ENCODE measurements at places on chromosomes 5 and 9.
A peak's percentile ranks its signal among the peaks of the same experiment; 100 is the strongest.

DNA sequence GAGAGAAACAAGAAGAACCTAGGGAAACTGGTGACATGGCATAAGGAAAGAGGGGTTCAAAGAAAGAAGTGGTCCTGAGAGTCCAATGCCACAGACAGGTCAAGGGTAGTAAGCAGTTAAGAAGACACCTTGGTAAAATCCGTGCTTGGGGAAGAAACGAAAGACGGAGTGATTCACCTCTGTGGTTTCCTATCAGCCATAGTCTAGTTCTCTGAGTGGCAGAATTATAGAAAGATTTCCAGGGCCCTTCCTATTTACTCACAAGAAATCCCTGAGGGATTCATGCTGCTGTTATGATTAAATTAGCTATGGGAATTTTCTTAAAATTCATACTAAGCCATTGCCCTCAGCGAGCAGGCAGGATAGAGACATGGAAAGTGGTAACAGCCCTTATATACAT, 31.7 kb downstream of the IL33 start:
- no peak for DNase-seq

DNA sequence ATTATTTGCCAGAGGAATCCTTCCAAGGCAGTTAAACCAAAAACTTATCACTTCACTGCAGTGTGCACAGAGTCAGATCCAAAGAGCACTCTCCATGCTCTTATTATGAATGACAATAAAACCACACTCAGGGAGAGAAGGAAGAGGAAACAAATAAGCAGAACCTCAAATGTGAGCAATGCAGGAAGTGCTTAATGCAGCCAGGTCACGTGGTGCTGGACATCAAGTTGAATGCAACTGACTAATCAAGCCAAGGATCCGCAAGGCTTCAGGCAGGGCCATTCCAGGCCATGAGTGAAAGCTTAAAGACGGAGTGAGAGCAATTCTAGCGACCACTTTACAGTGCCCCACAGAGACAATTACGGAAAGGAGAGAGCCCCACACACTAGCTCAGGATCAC, 230.4 kb upstream of the PUM3 start:
- no peak for DNase-seq

- DNase-seq, result no peak
These were observed 122.0 kb downstream of the PAPPA start for GRCh38 chr9:116275418-116276195.

DNA sequence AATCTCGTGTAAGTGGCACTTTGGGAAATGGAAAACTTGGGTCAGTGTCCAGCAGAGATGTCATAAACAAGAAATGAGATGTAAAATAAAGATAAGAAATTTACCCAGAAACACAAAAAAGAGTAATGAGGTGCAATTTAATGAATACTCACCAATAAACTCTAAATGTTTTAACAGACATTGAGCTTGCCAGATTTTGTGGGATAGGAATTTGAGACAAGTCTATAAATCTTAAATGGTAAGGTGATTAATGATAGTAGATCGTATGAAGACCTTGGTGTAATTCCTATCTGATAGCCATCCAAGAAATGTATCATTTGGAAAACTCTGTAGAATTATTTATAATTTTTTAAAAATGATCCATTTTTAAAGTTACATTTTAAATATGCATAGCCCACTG, 682.4 kb downstream of the MAT2B start:
- no peak for DNase-seq

- DNase-seq, result peak; percentile 64
These were observed 554 bp downstream of the JAK2 start for GRCh38 chr9:4985386-4986266.

GRCh38 chr9:69385581-69386033, 60.6 kb downstream of the ENTREP1 start:
- no peak for DNase-seq

DNA sequence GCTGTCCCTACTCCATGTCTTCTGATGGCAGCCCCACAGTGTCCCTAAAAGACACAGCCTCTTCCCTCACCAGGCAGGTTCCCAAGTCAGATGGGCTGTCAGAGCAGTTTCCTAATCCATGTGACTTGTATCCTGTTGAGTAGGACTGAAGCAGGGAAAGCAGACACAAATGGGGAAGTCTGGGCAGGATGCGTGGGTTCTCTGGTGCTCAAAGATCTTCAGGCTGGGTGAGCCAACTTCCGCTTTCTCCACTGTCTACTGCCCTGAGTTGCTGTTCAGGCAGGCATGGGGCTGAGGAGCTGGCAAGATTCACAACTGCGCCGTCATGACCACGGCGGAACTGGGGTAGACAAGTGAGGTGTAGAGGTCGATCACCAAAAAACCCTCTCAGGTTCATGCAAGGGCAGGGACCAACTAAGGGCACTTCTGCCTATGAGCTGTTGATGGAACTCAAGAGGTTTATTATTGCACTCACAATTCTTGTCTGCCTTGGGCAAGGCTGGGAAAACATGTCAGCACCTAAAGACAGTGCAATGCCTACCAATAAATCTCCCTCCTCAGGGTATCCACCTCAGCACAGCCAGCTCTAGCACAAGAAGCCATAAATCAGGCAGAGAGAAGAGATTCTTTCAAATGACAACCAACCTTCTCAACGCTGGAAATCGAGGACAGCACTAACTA, 83.4 kb downstream of the RAPGEF1 start:
- DNase-seq, result no peak

DNA sequence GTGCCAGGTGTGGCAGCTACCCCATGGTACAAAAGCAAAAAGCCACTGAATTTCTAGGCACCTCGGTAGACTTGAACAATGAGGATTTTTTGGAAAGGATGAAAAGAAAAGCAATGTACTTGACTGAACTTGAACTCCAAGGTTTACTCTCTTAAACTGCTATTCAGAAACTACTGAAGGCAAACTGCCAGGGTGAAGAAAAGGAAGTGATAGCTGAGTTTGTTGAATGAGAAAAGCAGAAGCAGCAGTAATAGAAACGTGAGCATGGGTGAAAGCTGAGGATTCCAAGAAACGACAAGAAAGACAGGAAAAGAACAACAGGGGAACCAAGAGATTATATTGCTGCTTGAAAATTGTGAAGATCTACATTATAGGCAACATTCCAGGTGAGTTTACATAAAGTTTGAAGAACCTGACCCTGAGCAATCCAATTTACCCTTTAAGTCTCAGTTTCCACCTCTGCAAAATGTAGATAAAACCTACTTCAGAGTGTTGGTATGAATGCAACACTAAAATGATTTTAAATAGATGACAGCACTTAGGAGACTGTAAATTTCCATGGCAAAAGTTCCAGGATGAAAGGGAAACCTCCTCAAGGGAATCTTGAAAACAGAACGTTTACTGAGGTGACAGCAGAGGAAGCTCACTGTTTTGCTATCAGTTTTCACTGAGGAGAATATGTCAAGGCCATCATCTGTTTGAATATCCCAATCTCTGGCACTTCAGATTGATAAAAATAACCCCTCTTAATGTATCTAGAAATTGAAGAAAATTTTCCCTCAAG, 245.8 kb downstream of the SPATA31D1 start:
- no peak for DNase-seq

DNA sequence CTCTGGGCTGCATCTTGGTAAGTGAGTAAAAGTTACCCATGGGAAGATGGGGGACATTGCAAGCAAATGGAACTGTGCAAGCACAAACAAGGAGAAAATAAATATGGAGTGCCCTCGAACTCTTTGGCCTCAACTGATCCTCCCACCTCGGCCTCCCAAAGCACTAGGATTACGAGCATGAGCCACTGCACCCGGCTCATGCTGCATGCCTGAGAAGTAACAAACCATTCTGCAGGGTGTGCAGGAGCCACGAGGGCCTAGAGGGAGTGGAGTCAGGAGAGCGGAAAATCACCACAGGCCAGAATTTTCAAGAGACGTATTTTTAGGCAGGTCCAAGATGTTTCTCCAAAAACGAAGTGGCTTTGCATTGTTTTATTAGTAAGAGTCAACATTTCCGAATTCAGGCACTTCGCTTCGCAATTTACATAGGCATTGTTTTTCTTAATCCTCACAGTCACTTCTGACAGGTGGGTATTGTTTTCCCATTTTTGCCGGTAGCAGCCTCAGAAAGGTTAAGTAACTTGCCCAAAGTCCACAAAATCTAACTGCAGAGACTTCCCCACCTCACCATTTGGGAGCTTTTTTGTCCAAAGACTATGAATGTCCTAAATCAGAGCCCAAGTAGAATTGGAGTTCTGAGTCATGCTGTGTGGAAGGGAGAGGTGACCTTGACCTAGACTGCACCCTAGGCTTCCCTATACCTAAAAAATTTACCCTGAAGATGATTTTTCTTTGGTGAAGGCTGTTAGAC, 230.2 kb downstream of the NR3C1 start:
- no peak for DNase-seq

DNA sequence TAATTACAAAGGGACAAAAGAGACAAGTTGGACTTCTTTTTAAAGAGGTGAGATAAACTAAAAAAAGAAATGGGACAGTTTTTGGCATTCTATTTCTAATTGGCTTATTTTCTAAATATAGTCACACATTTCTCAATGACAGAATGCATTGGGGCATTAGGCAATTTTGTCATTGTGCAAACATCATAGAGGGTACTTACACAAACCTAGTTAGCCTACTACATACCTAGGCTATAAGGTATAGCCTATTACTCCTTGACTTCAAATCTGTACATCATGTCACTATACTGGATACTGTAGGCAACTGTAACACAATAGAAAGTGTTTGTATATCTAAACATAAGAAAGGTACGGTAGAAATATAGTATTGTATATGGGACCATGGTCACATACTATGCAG, 56.1 kb downstream of the LSM11 start:
- no peak for DNase-seq

DNA sequence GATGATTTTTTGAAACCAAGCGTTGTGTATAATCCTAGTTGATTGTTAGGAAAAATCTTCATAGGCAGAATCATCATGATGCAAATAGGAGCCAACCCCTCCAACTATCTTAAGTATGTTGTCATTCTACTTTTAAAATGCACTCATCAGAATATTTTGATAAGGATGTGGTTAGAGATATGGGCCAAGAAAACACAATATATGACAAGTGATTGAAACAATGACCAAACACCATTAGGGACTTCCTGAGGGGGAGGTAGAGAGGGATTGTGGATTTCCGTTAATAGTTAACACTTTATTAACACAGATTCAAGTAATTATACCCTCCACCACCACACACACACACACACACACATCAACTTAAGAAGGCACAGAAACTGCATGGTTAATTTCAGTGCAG, 143.3 kb downstream of the ARSB start:
- DNase-seq, result no peak

- no peak for DNase-seq
These were observed 36.3 kb downstream of the CXXC5 start for GRCh38 chr5:139684350-139684880.

DNA sequence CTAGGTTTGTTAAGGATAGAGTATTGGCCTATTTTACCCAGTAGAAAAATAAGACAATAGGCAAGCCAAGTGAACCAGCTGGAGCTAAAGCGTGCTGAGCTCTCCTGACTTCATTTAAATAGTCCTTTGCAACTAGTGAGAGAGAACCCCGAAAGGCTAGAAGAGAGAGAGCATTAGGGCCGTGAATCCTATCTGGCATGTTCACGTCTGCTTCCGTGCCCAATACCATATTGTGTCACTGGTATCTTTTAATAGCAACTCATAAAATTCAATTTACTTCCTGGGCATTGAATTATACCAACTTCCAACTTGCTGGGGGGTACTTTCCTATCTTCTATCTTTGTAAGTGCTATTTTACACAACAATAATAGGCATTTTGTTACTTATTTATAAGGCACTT, 13.8 kb downstream of the DNAJC18 start:
- no peak for DNase-seq

DNA sequence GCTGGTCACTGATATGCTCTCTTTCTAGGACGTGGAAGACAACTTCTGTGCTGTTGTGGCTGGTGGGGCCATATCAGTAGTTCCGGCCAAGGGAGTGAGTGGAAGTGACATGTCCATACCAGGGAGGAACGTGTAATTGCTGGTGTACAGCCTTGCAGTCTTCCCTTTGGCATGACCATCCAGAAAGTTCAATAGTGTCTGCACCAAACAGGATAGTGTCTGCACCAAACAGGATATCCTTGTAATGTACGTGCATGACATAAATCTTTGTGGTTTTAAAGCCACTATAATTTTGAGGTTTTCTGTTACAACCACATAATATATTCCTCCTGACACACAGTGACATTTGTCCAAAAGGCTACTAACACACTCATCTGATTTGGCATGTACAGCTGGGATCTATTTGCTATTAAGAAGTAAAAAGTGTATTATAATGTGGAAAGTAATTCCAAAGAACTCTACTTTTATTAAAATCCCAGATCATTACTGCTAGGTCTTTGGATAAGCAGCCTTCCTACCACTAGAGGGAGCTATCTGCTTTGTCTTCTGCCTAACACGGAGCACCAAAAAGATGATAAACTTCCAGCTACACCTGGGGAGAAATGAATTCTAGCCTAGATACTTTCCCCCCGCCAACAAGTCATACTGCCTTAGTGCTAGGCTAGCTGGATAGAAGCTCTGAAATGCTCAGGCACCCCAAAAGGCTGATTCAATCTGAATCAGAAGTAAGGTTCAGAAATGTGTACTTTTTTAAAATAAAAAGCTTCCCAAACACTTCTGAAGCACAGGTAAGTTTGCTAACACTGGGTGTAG, 52.7 kb downstream of the RNF145 start:
- DNase-seq, result peak; percentile 36

GRCh38 chr9:120909904-120910303, 16.7 kb downstream of the TRAF1 start:
- no peak for DNase-seq

- no peak for DNase-seq
These were observed 44.8 kb downstream of the VCAN start for GRCh38 chr5:83516377-83516776.

DNA sequence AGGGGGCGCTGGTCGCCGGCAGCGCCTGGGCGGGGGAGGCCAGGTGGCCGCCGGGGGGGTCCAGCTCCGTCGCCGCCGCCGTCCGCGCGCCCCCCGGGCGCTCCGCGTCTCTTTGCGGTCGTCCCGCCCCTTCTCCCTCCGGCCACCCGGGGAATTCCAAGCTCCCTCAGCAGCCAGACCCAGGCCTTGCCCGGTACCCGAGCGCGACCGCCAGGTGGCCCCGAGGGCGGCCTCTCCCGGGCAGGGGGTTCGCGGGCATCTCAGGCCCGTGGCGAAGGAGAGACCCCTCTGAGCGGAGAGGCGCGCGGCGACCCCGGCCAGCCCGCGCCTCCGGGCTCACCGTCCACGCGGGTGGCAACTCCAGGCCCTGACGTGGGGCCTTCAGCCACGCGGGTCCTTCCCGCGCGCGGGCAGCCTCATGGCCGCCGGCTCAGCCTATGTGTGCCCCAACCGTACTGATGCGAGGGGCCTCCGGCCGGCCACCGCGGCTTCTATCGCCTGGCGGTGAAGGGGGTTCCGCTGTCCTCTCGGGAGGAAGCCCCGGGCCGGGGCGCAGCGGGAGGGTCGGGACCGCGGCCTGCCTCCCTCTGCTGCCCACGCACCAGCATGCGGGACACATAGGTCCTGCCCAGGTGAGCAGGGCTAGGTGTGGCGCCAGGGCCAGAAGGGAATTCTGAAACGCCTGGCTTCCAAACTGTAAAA, 529 bp upstream of the NRARP start:
- DNase-seq, result peak; percentile 26

- peak; percentile 98 for DNase-seq
These were observed 29.0 kb downstream of the PTGES2 start for GRCh38 chr9:128098297-128099230.
